ENCODE measurements at places on chromosomes 1 and 21.

- DNase-seq = no peak
Observed at GRCh38 chr1:222790520-222790919, 24.3 kb upstream of the DISP1 start.

DNA sequence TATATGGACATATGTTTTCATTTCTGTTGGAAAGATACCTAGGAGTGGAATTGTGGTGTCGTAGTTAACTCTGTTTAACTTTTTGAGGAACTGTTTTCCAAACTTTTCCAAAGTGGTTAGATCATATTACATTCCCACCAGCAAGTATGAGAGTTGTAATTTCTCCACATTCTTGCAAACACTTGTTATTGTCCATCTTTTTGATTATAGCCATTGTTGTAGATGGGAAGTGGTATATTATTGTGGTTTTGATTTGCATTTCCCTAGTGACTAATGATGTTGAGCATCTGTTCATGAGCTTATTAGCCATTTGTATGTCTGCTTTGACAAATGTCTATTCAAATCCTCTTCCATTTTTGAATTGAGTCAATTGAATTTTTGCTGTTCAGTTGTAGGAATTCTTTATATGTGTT, 19.8 kb downstream of the CAMTA1 start:
- DNase-seq = no peak

DNA sequence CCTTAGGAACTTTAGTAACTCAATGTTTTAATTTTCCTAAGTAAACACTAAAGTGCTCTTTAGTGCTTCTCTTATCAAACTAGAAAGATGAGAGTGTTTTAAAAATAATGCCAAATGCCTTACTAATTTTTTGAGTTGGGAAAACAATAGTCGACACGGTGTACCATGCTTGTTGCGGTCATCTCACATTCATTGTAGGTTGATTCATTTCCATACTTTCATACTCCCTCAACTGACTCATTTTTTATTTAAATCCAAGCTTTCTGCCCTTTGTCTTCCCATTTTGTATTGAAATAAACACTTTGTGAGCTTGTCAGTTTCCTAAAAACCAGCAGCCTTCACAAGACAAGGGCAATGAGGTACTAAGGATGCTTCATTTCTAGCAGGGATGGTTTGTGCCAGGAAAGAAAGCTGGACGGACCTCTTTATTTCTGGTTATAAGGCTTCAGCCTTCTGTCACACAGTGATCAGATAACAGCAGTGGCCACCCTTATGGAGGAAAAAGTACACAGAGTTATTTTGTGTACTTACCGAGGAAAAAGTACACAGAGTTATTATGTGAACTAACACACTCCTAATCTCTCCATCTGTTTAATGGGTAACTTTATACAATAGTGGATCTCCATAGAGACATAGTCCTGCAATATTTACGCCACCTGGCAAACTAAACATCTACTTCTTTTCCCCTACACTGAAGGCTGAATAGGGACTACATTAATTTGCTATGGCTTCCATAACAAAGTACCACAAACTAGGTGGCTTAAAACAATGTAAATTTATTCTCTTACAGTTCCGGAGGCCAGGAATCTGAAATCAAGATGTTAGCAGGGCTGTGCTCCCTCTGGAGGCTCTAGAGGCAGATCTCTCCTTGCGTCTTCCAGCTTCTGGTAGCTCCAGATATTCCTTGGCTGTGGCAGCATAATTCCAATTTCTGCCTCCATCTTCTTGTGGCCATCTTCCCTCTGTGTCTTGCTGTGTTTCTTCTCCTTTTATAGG, 13.0 kb upstream of the CCDC190 start:
- DNase-seq = no peak

GRCh38 chr1:163440090-163440489, 118.3 kb downstream of the NUF2 start:
- DNase-seq = no peak

GRCh38 chr1:62439652-62440371, 3.0 kb downstream of the USP1 start:
- DNase-seq = no peak

- no peak for DNase-seq
Observed at GRCh38 chr1:156767879-156768604, 707 bp downstream of the PRCC start.

DNA sequence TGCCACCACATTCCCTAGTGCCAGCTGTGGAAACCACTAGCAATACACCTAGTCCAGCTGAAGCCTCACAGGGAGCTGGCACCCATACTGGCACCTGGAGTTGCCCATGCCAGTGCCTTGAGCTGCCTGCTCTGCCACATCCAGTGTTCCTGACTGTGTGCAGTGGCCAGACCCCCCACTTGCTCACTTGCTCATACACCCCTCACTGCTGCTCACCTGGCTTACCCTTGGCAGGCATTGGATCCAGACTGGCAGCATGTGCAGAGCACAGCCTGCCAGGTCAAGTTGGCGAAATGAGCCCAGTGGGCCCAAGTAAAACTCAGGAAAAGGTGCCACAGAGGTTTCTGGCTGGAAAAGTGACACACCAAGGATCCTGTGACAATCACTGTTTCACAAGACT, 1618.6 kb upstream of the PRMT6 start:
- DNase-seq = no peak

- DNase-seq = no peak
Observed at GRCh38 chr1:215772151-215772550, 205.0 kb downstream of the KCTD3 start.

DNA sequence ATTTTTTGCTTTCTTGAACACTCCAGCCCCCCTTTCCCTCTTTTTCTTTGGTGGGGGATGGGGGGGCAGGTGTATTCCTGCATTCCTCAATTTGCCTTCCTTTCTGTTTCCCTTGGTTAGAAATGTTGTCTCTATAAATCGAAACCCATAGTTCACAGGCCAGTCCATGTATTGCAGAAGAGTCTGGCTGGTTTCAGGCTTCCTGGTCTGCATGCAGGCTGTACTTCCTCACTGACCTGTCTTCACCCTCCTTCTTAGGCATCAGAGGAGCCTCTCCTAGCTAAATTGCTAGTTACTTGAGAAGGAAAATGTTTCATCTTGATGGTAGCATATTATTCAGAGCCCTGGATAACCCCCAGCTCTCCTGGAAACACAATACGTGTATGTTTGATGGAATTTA, 140.0 kb downstream of the SPATA46 start:
- DNase-seq = no peak

- no peak for DNase-seq
Observed at GRCh38 chr1:11151114-11151513, 38.0 kb upstream of the ANGPTL7 start.

- no peak for DNase-seq
Observed at GRCh38 chr1:224737353-224737727, 121.2 kb downstream of the CNIH3 start.

GRCh38 chr1:198846556-198846955, 207.7 kb downstream of the PTPRC start:
- DNase-seq = no peak

GRCh38 chr1:209190591-209191261, 392.8 kb upstream of the CAMK1G start:
- DNase-seq = no peak

DNA sequence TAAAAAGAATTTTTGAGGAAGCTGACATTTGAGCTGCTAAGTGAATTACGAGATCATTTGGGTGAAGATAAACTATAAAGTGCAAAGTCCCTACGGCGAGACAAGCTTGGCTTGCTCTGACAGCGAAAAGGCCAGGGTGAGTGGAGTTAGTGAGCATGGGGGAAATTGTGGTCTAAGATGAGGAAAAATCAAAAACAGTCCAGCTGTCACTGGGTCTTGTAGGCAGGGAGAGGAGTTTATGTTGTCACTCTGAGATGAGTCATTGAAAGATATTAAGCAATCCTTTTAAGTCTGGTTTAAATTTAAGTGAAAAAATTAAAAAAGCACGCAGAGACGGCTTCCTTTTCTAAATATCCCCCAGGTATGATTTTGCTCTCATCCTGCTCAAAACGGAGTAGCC, 601.9 kb downstream of the MRPL39 start:
- no peak for DNase-seq

DNA sequence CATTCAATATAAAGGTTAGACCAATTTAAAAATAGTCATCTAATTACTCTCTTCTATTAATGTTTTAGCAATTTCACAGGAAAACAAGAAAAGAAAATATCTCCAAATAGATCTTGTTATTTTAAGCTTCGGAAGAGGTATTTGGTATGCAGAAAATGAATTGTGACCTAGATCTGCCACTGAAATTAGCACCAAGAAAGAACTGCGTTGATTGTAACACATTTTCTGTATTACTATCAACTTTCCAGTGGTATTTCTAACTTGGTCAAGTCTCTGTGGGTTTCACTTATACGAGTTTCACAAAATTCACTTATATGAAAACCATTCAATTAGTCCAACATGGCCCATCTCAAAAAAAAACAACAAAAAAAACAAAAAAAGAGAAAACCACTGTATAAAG, 11.8 kb downstream of the RSBN1 start:
- DNase-seq = no peak

- no peak for DNase-seq
Observed at GRCh38 chr21:44532712-44533111, 7.3 kb downstream of the KRTAP10-1 start.

GRCh38 chr1:220699044-220699443, 8.9 kb downstream of the C1orf115 start:
- DNase-seq = no peak

- DNase-seq = no peak
Observed at GRCh38 chr1:212645546-212646543, 37.3 kb downstream of the ATF3 start.

DNA sequence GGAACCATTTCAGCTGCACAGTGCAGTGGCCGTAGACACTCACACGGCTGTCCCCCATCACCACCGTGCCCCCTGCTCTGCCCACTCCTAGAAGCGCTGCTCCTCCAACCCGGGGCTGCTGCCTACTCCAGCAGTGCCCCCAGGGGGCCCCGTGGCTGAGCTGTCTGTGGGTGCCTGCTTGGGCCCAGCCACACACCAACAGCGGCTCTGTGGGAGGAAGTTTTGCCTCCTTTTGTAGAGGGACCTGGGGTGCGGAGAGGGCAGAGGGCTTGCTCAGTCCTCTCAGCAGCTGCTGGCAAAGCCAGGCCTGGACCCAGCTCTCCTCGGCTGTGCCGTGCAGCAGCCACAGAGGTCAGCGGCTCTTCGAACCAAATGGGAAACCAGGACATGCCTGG, 11.4 kb upstream of the LRRC3 start:
- DNase-seq = no peak

DNA sequence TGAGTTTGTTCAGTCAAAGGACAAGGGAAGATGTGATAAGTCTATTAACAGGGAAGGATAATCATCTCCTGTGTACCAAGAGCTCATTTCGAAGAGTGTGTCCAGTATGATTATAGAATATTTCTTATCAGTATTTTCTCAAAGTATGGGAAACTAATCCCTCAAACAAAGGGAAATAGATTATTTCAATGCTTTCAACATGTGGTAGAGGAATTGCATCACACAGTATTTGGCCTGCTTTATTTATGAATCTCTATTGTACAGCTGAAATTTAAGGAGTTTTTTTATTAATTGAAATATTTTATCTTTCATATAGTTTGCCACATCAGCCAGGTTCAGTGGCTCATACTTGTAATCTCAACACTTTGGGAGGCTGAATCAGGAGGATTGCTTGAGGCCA, 151.0 kb downstream of the CLEC20A start:
- no peak for DNase-seq

DNA sequence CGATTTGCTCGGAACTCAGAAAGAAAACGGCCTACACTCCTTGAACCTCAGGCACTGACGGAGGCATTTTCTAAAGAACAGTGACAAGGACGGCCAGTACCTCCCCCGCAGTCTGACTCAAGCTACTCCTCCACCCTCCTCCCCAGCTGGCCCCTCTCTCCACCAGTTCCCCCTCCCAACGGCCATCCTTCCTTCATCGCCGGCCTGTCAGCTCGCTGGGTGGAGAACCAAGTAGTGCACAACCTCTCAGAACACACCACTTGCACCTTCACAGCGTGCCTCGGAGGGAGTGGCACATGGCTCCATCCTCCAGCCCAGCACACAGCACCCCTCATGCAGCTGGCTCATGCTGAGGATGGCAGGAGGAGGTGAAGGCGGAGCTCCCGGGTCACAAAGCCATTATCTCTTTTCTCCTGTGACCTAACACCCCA, 58.8 kb downstream of the TOR1AIP2 start:
- no peak for DNase-seq

DNA sequence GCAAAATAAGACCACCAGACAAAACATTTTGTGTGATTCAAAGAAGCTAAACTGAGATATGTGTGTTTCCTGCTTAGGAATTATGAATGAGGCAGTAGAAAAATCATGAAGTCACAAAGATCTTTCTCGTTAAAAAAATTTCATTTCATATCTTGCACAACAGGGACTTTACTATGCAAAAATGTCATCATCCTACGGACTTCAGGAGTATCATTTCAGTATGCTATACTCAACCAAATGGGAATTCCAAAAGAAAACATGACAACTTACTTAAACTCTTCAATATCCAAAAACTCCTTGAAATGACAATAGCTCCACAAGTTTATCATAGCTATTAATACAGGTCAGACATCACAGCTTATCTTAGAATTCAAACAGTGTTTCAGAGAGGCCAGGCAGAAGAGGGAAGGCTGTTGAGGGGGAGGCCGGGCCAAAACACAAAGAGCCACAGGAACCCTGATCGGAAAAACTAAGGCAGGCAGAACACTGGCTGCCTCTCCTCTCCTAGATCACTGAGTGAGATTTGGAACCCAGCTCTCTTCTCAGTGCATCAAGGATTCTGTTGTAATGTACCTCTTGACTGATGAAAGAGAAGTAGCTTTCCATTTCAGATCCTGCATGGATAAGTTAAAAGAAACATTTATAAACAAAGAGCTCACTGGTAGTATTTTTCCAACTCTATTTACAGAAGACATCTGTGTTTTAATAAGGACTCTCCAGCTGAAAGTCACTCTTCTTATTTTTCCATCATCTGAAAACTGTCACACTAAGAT, 66.9 kb downstream of the TESK2 start:
- no peak for DNase-seq

GRCh38 chr1:53614231-53615021, 124.5 kb downstream of the GLIS1 start:
- DNase-seq = no peak

DNA sequence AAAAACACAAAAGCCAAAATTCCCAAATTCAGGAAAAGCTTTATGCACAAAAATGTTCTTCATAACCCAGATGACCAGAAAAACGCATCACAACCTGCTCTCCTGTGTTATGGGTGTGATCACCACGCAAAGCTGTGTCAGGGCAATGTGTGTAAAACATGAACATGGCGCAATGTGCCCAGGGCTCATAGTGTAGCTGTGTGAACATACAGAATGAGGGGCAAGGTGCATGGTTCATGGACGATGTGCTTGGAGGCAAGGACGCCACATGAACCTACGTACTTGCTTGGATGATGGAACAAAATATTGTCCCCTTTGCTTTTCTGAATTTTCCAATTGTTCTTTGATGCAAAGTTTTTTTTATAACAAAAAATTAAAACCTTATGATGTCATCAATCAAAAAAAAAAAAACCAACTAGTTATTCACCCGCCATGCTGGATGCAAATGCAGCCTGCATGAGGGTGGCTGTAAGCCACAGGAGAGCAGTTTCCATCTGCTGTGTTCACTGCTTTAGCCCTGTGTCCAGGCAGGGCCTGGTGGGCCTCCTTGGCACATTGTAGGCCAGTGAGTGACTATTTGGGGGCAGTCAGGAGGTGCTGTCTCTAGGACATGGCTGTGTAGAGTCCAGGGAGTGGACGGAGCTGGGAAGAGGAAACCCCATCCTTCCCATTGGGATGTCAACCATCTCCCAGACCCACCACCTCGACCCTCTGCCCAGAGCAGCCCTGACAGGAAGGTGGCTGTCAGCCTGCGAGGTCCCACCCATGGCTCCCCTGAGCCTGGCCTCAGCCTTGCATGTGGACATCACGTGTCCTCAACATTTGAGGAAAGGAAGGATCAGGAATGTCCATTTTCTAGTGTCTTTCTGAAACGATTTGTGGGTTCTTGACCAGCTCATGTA, 13.6 kb downstream of the KRTAP10-1 start:
- no peak for DNase-seq

- DNase-seq = no peak
Observed at GRCh38 chr1:119435052-119435451, 20.1 kb downstream of the HSD3B2 start.
